GM23248 (cell line): ENCODE measurements at places on chromosomes 11 and 22.
A peak's percentile ranks its signal among the peaks of the same experiment; 100 is the strongest.

DNA sequence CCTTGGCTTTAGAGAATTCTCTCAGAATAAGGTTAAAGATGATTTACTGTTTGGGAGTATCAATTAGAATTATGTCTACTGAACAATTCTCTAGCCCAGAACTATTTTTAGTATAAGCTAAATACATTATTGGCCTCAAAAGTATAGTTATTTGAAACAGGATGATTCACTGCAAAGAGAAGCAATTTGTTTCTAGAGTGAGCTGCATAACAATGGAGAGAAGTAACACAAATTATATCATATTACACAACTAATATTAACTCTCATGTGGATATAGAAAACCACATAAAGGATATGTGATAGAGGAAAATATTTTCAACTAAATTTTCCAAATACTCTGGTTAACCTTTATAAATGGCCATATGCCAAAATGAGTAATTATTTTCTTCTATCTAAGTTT is 24.9 kb downstream of the PGM2L1 start:
- H3K27ac ChIP-seq, result no peak overlapping the region
- H3K36me3 ChIP-seq, result no peaks in the 10 kb centered on the region
- no peaks in the 10 kb centered on the region for H3K27me3 ChIP-seq

DNA sequence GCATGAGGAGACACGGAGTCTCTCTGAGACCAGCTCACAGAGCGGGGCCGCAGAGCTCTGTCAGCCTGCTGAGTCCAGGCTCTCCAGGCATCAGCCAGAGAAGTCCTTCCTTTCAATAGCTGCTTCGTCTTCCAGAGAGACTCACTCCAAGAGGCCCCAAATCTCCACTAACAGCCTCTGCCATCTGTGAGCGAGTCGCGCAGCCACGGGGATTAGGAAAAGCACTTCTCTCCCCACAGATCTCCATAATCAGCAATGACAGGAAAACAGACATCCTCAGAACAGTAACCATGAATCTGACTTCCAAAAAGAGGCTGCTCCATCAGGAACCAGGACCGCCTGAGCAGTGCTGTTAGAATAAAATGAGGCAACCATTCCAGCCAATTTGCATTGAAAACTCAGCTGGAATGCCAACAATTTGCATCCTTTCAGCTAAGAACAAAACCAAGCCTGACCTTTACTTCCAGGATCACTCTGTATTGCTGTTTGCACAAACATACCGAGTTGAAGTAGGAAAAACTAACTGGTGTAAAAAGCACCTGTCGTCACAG is 65.4 kb downstream of the SMCO4 start:
- no peaks in the 10 kb centered on the region for H3K36me3 ChIP-seq
- no peaks in the 10 kb centered on the region for H3K27me3 ChIP-seq
- H3K4me3 ChIP-seq, result no peak overlapping the region
- peaks cover 3% of the 10 kb centered on the region; the same call in 1 of the 2 replicates for H3K4me1 ChIP-seq

GRCh38 chr11:30380846-30381245 is 57.9 kb downstream of the ARL14EP start:
- no peak for DNase-seq
- no peaks in the 10 kb centered on the region for H3K36me3 ChIP-seq
- H3K27me3 ChIP-seq, result no peaks in the 10 kb centered on the region
- H3K4me3 ChIP-seq, result no peak overlapping the region

DNA sequence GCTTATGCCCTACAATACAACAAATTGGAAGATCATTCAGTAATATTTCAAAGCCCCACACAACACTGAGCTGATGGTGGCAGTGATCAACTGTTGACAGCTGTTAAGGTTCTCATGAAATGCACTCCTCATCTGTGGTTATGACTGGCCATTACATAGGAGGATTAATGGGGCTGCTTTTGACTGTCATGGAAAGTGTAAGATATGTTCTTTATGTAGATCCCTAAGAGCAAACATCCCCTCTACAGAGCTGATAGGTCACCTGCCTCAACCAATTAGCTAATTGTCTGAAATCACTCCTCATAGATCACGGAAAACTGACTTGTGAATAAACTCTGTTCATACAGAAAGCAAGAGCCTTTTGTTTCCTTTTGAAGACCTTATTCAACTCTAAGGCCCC is 78.1 kb downstream of the GAB2 start:
- H3K27me3 ChIP-seq, result no peaks in the 10 kb centered on the region
- H3K27ac ChIP-seq, result no peak overlapping the region
- no peak overlapping the region for H3K4me3 ChIP-seq
- no peak for DNase-seq

DNA sequence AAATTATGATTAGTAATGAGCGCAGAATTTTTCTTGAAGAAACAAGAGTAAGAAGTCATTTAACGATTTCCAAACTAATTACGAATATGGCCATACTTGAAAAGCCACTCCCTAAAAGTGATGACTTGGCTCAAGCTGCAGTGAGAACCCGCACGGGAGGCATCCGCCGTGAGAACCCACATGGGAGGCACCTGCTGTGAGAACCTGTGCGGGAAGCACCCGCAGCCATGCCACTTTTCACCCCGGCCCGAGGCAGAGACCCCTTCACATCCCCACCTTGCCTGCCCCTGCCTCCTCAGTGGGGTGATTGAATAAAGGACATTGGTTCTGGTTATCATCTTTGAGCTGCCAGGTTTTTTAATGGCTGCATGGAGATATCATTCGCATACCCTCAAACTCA is 89.7 kb downstream of the BRD1 start:
- no peak for DNase-seq
- no peak overlapping the region for H3K27ac ChIP-seq
- no peak overlapping the region for H3K4me3 ChIP-seq

GRCh38 chr11:117907276-117908108 is 21.7 kb downstream of the TMPRSS13 start:
- H3K4me1 ChIP-seq, result 0 out of 2 replicates have a peak, but pooled peaks cover 4% of the 10 kb centered on the region
- no peak overlapping the region for H3K4me3 ChIP-seq
- no peaks in the 10 kb centered on the region for H3K36me3 ChIP-seq

- H3K27me3 ChIP-seq, result peaks cover 13% of the 10 kb centered on the region
- H3K4me3 ChIP-seq, result no peak overlapping the region
- DNase-seq, result no peak
- no peaks in the 10 kb centered on the region for H3K4me1 ChIP-seq
Measured at GRCh38 chr11:92216789-92217188, 7.8 kb upstream of the FAT3 start.

DNA sequence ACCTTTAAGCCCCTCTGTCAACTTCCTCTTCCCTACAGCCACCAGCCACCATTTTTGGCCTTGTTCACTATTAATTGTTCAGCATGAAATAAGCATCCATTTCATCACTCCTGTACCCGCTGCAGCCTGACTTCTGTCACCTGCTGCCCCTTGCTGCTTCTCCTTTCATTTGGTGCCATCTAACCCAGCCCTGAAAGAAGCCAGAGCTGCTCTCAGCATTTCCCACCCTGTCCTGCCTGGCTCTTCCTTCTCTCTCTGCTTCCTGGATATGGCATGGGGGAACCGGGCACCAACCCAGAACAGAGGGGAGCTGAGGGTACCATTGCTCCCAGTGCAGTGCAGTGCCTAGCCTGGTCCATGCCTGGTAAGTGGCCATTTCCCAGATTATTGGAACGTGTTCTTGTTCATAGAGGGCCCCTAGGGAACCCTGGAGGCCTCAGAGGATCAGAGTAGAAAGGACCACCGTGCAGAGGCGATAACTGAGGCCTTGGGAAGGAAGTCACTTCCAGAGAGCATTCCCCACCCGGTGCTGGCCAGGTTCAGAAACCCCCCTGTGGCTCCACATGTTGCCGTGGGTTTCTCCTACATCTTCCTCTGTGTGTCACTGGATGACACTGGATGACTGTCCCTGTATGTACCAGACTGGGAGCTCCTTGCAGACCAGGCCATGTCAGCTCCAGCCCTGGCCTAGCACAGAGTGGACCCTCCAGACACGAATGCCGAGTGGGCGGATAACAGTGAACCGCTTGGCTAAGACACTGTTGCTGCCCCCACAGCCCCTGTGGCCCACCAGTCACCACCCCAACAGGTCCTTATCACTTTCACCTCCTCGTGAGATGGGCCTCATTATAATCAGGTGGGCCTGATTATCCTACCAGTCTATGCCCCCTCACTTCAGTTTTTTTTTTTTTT is 4.7 kb downstream of the YDJC start:
- H3K36me3 ChIP-seq, result peaks cover 3% of the 10 kb centered on the region; the same call in 1 of the 2 replicates
- H3K27ac ChIP-seq, result 0 out of 2 replicates have a peak overlapping the region, but pooled peaks have one; percentile 9
- no peak overlapping the region for H3K4me3 ChIP-seq
- peak; percentile 23 for DNase-seq
- peaks cover 5% of the 10 kb centered on the region; the same call in 1 of the 2 replicates for H3K4me1 ChIP-seq

DNA sequence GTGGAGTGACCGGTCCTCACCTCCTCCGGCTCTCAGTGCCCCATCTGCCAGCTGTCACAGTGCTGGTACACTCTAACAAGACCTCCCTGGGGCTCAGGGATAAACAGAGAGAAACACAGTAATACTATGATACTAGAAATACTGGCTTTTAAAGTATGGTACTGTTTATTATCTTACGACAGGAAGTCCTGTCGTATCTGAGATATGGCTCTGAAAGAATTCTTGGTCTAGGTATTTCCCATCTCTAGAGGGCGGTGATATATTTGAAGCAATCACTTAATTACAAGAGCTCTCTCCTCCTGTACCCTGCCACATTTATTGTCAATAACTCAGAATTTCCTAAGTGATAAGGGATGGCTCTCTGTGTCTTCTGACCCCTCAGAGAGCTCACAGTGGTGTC is 119.1 kb downstream of the RRM1 start:
- H3K36me3 ChIP-seq, result no peaks in the 10 kb centered on the region
- no peak overlapping the region for H3K4me3 ChIP-seq
- no peaks in the 10 kb centered on the region for H3K4me1 ChIP-seq
- no peak for DNase-seq

- H3K4me1 ChIP-seq, result peaks cover 37% of the 10 kb centered on the region
- H3K4me3 ChIP-seq, result no peak overlapping the region
- peak overlapping the region; percentile 96 for H3K27ac ChIP-seq
- peak; percentile 70 for DNase-seq
Measured at GRCh38 chr11:12184699-12185098, 74.3 kb downstream of the MICAL2 start.

DNA sequence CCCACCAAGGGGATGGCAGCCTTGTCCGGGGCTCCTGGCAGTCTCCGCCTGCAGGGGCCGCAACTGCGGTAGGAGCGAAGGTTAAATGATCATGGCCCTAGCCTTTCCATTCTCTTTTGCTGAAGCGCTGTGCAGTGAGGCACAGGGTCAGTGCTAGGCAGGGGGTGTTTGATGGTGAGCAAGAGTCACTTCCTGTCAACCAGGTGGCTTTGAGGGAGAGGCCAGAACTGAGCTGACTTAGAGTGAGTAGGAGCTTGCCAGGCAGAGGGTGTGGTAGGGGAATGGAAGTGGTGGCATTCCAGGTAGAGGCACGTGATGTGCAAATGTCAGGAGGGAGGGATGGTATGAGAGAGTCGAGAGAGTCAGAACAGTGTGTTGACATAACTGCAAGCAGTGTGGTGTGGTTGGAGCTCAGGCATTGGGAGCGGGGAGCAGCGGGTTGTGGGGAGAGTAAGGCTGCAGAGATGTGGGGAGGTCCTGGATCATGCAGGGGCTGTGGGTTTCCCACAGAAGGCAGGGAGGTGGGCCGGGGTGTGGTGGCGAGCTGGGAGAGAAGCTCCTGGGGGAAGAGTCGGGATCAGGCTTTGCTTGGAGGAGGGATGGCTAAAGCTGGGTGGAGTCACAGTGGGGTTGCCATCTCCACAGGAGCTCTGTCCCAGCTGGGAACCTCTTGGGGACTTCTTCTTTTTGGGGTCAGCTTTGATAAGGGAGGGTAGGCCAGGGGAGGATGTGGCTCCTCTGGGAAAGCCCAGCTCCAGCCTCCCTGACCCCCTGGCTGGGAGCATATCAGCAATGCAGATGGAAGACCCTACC is 33.3 kb downstream of the AMPD3 start:
- H3K4me3 ChIP-seq, result no peak overlapping the region
- no peaks in the 10 kb centered on the region for H3K27me3 ChIP-seq
- peaks cover 20% of the 10 kb centered on the region for H3K4me1 ChIP-seq
- no peak for DNase-seq

DNA sequence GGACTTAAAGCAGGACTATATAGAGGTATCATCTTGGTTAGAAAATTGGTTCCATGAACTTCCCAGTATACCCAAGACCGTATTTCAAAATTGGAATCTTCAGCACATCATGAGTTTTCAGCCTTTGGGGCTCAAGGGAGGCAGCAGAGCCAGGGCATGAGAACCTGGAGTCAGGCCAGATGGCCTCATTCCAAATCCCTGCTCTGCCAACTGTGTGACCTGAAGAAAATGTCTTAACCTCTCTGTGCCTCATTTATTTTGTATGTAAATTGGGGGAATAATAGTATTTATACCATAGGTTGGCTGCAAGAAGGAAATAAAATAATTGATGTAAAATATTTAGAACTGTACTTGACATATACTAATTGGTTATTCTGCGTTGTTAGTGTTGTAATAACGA is 987.6 kb downstream of the TBC1D22A start:
- H3K36me3 ChIP-seq, result no peaks in the 10 kb centered on the region
- H3K4me1 ChIP-seq, result no peaks in the 10 kb centered on the region
- H3K27me3 ChIP-seq, result no peaks in the 10 kb centered on the region
- no peak for DNase-seq
- H3K27ac ChIP-seq, result no peak overlapping the region

GRCh38 chr11:110235966-110236365 is 60.4 kb downstream of the RDX start:
- DNase-seq, result no peak
- H3K4me3 ChIP-seq, result no peak overlapping the region
- H3K27me3 ChIP-seq, result no peaks in the 10 kb centered on the region
- H3K4me1 ChIP-seq, result no peaks in the 10 kb centered on the region
- H3K36me3 ChIP-seq, result peaks cover 66% of the 10 kb centered on the region
- H3K27ac ChIP-seq, result no peak overlapping the region

DNA sequence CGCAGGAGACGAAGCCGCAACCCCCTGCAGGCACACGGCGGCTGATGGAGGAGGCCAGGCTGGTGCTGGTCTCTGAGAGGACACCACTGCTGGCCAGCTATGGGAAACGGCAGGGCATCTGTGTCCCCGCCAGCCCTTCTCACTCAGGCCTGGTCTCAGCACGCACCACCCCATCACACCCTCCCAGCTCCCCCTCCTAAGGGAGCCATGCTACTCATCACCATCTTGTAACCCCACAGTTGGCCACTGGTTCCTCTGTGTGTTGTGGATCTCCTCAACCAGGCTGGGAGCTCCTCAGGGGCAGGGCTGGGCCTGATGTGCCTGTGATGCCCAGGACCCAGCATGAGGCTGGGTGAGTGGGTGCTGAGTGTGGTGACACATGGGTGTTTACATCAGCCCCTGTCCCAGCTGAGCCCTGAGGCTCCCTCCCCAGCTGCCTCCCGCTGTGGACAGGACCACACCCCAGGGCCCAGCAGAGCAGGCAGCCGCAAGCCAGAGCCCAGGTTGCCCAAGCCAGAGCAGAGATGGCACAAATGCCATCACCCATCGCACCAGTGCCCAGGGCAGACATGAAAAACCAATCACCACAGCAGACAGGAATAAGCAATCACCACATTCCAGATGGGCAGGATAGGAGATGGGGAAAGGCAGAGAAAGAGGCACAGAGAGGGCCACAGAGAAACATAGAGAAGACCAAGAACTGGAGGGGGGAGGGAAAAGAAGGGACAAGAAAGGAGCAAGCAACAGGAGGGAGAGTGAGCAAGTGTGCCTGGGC is 8.2 kb downstream of the ARVCF start:
- H3K4me3 ChIP-seq, result no peak overlapping the region
- no peaks in the 10 kb centered on the region for H3K36me3 ChIP-seq
- H3K4me1 ChIP-seq, result no peaks in the 10 kb centered on the region
- H3K27ac ChIP-seq, result no peak overlapping the region
- no peaks in the 10 kb centered on the region for H3K27me3 ChIP-seq
